Activated CD4-positive, alpha-beta T cell treated with anti-CD3 and anti-CD28 coated beads for 24 hours (primary cell): ENCODE measurements at places on chromosomes 5 and 9.

- DNase-seq: no peak
These were observed 10.2 kb downstream of the CMYA5 start for GRCh38 chr5:79699763-79700400.

DNA sequence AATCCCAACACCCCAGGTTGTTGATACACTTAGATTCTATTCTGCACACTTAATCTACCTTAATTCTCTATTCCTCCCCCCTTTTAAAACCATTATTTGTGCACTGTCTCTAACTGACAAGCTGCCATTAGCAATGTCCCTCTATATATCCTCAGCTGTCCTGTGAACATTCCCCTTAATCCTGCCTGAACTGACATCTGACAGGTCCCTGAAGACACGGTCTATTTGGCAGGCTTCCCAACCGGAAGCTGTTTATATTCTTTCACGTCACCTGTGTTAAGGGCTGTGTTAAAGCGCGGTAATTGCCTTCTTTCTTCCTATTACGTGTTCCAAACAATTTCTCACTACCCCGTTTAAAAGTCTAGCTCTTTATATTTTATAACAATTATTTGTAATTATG is 277.3 kb downstream of the CDH9 start:
- no peak for DNase-seq

GRCh38 chr9:110148384-110148783 is 59.6 kb downstream of the C9orf152 start:
- DNase-seq: peak; percentile 27

GRCh38 chr5:1973391-1974013 is 90.8 kb upstream of the IRX4 start:
- DNase-seq: no peak

DNA sequence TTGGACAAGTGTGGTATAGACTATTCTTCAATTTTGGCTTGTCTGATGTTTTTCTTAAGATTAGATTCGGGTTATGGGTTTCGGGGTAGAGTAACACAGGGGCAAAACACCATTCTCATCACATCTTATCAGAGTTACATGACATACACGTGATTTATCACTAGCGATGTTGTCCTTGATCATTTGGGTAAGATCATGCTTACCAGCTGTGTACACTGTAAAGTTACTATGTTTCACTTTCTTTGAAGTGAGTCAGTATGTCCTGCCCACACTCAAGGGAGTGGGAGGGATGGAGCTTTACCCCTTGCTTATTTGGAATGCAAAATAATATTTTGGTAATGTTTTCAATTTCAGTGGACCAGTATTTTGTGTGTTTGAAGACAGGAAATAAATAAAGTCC is 101.8 kb upstream of the TAF11L2 start:
- DNase-seq: no peak

GRCh38 chr9:127886401-127886972 is 9.0 kb upstream of the AK1 start:
- no peak for DNase-seq

DNA sequence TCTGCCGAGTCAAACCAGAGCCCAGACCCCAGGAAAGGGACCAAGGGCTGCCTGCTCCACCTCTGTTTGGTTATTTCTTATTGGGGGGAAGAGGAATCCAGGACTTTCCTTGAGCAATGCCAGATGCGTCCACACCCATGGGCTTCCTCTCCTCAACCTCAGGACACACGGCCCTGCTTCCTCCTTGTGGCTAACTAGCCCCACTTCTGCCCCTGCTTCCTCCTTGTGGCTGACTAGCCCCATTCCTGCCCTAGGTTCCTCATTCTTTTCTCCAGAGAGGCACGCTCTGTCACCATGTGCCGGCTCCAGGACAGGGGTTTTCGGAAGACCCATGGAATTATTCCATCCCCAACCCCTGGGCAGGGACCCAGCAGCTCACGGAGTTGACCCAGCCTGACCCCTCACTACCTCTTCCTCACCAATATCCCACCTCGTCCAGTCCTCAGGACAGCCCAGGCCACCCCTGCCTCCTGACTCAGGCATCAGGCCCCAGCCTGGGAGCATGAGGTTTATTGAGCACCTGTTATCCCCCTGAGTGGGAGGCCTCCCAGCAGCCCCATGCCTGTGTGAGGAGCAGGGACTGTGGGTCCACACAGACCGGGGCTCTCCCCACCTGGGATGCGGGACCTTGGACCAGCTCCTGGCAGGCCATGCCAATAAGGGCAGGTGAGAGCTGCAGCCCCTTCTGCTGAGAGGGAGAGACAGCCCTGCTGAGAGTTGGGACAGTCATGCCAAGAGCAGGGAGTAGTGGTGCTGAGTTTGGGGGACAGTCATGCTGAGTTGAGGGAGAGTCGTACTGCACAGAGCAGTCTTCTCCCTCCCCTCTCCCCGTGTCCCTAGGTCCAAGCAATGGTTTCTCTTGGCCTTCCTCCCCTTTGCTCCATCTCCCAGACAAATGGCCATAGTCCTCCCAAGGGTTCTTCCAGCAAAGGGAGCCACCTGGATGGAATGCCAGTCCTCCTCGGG is 11.8 kb upstream of the FCN1 start:
- no peak for DNase-seq

GRCh38 chr5:178212241-178213002 is 8.1 kb downstream of the HNRNPAB start:
- no peak for DNase-seq

DNA sequence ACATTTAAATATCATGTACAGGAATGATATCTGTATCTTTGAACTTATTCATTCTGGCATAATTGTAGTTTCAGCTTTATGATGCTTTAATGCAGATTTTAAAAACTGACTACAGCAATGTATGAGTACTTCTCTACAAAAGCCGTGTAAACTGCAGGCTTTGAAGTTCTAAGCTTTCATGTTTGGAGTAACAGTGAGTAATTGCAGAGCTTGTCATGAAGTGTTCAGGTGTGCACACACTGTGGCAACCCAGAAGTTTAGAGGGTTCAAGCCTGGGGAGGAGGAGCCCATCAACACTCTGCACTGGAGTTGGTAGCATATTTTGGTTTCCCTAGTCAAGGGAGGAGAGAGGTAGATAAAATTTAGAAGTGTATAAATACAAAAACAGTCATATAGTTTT is 130.9 kb downstream of the CD180 start:
- no peak for DNase-seq

GRCh38 chr5:18984559-18985080 is 1003.4 kb downstream of the CDH18 start:
- DNase-seq: no peak

GRCh38 chr9:4669890-4670289 is 3.6 kb upstream of the SPATA6L start:
- no peak for DNase-seq

DNA sequence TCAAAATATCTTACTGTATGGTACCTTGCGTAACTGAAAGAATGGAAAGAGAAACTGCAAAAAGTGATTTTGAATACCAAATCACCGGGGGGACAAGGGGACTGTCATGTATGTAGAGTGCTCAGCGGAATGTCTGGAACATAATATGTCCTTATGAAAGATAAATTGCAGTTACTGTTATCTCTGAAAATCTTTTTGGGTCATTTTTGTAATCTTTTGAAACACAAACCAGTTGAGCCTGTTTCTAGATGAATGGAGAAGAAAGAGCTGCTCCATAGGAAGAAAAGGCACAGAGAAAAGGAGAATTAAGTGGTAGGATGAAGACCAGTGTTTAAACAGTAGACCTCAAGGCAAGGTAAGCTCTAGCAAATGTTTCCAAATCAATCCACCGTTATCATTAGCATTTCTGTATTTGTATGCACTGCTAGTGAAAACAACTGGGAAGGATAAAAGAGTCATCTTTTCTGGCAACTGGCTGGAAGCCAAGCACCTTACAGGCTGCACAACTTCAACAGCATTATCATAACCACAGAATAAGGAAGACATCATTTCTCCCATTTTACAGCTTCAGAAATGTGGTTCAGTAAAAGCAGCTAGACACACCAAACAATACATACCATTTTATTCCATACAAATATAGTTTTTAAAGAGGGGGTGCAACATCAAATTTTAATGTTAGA is 158.5 kb downstream of the TRPM3 start:
- DNase-seq: no peak

DNA sequence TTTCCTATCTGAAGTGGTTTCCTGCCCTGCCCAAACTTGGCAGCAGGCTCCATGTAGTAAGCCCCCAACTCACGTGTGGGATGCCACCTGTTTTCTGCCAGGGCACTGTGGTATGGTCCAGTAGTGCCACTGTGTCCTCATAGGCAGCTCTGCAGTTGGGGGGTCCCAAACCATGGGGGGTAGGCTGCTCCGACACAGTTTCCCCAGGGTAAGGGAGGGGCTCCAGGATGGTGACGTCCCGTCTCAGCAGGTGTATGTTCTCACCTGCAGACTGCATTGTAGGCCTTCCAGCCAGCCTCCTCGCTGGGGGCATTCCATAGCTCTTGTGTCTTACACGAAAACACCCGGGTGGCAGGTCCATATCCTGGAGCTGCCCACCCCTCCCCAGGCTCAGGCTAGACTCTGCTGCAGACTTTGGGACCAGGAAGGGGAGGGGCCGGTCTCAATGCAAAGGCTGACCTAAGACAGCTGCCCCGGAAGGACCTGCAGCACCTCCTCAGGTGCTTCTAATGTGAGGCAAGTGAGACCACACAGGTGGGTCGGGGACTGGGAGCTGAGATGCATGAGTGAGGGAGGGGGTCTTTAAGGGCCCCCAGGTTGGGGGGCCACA is 330.5 kb upstream of the IRX4 start:
- no peak for DNase-seq

DNA sequence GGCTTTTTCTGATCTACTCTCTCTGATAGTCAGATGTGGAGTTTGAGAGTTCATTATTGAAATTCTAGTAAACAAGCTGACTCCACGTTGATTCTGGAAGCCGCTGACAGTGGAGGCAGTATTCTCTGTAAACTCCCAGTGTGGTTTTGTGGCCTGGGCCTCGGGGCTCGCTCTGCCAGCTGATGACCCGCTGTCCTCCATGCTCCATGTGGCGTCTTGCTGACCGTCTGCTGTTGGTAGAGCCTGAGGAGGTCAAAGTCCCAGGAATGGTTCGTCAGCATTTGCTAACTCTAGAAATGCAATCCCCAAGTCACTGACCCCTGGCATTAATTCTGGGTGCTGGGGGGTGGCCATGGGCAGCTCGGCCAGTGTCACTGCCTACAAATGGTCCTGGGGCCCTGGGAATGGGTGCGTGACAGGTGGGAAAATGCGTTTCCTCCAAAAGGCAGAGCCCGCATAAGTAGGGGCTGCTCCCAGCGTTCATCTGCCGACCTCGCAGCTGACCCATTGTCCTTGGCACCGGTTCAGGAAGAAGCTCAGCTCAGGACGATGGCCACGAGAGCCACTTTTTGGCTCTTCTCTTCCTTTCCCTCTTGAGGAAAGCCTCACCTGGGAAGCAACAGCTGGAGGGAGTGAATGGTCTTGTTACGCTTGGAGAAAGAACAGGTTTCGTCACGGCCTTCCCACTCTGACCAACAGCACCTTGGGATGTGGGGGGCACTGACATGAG is 55.1 kb downstream of the MRPL36 start:
- no peak for DNase-seq

DNA sequence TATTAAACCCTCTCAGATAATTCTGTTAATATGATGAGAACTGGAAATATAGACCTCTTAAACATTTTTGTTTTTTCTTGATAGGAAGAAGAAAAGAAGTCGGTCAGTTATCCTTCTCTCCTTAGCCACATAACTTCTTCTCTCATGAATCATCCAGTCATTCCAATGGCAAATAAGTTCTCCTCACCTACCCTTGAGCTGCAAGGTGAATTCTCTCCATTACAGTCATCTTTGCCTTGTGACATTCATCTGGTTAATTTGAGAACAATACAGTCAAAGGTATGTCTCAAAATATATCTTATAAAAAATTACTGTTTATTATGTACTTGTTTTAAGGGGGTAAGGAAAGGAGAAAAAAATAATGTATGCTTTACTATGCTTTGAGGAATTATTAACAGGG is 165.3 kb downstream of the MAN2A1 start:
- no peak for DNase-seq

DNA sequence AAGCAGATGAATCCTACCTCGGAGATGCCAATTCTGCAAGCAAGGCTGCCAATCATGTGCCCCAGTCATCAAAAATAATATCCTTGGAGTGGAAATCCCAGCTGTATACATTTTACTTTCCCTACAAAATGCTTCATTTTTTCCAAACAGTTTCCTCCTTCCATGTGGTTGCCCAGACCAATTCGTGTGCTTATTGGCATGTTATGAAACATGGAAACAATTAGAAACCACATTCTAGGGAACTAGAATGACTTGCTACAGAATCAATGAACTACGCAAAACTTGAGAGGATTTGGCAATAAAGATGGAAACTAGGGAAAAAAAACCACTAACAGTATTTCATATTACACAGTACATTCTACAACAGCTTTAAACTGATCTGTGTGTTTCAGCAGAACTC is 584.5 kb upstream of the DMAC1 start:
- DNase-seq: no peak

DNA sequence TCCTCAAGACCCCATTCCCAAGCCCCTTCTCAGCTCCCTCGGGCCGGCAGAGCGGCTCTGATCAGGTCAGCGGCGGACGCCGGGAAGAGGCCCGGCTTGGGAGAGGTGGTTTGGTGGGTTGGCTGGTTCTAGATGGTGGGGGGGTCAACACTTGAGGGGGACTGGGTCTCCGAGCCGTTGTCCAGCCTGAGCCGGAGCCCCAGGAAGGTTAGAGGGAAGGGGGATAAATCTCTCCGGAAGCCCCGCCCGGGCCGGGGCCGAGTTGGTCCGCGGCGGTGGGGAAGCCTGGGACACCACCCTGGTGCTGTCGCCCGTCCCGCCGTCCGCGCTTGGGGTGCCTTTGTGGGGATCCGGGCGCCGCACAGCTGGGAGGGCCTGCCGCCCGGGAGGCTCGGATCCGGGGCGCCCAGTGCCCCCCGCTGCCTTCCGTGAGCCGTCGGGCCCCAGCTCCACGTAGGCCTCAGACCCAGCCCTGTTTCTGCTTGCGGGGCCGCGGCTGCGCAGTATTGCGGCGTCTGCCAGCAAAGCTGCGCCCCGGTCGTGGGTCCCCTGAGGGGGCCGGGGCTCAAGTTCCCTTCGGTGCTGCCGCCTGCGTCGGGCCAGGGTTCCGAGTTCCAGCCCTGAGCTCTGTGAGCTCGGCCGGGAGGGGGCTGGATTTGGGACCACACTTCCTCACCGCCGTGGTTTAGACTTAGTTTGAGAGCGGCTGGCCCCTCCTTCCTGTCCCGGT is 542 bp upstream of the TRIM52 start:
- peak; percentile 53 for DNase-seq

- DNase-seq: no peak
These were observed 32.2 kb downstream of the LNPEP start for GRCh38 chr5:96968074-96968473.

- no peak for DNase-seq
These were observed 200.2 kb downstream of the SLIT3 start for GRCh38 chr5:169100735-169101075.

DNA sequence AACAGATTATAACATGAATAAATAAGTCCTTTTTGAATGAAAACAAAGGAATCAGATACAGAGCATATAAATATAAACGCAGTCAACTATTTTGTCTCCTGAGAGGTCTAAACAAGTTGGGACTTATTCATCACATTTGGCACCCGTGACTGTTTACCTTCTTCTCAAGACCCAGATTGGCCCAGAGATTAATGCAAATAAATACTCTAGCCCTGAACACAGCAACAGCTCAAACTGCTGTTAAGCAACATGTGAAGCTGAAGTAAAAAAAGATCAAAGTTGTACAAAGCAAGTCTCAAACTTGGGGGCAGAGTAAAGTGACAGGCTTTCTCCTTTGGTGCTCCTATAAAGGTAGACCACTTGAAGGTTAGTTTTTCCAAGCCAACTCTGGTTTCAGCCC is 95.0 kb upstream of the NR5A1 start:
- no peak for DNase-seq
